ENCODE measurements at places on chromosomes 7 and 10.

GRCh38 chr10:29323367-29323766 lies 34.5 kb downstream of the LYZL1 start:
- no peak for DNase-seq

GRCh38 chr7:121410829-121411596 lies 14.9 kb upstream of the FAM3C start:
- DNase-seq = no peak

- no peak for DNase-seq
Measured at GRCh38 chr7:43764039-43764761, 5.7 kb downstream of the BLVRA start.

DNA sequence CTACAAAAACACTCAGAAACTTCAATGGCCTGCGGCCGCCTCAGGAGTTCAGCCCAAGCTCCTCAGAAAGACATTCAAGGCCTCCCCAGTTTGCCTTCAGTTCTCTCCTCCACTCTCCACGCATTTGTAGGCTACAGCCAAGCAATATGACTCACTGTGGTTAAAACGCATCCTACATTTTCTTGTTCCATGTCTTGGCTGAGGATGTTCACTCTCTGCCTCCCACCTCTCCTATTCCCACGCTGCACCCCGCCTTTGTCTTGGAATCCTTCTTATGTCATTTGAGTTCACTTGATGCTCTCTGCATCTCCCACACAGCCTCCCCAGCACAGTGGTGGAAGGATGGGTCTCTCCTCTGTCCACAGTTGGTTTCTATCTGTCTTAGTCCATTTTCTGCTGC lies 184.8 kb downstream of the NPSR1 start:
- DNase-seq = no peak

DNA sequence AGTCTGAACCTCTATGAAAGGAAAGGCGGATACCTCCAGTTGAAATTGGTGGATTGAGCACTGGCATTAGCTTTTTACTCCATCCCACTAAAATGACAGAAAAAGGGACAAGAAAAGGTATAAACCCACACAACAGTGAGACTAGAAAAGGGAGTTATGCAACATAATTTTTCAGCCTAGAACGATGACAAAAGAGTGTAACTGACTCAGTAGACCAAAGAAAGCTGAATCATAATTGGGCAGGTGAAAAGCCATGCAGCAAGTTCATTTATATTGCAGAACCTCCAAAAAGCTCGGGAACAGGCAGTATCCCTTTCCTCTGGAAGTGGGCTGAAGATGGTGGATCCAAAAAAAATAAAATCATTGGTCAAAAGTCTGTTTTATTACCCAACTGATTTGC lies 30.5 kb upstream of the ZCCHC24 start:
- no peak for DNase-seq

- DNase-seq = no peak
Measured at GRCh38 chr10:132702601-132703418, 83.1 kb downstream of the NKX6-2 start.

- DNase-seq = no peak
Measured at GRCh38 chr7:112105584-112106530, 100.3 kb downstream of the DOCK4 start.

- DNase-seq = peak; percentile 79
Measured at GRCh38 chr7:36303202-36304098, 86.2 kb upstream of the ANLN start.

DNA sequence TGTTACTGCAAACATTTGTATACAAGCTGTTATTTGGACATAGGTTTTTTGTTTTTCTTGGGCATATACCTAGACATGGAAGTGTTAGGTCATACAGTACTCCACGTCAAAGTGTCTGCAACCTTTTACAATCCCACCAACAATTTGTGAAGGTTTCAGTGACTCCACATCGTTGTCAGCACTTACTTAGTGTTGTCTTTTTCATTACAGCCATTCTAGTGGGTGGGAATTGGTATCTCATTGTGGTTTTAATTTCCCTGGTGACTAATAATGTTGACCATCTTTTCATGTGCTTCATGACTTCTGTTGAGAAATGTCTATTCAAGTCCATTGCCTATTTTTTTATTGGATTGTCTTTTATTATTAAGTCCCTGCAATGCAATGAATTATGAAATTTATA lies 95.0 kb downstream of the UBE3C start:
- DNase-seq = no peak

GRCh38 chr10:79159141-79159651 lies 90.4 kb downstream of the ZMIZ1 start:
- DNase-seq = no peak

GRCh38 chr7:30555525-30555924 lies 39.2 kb upstream of the GARS1 start:
- DNase-seq = no peak

GRCh38 chr7:13910805-13911551 lies 78.5 kb downstream of the ETV1 start:
- DNase-seq = no peak

DNA sequence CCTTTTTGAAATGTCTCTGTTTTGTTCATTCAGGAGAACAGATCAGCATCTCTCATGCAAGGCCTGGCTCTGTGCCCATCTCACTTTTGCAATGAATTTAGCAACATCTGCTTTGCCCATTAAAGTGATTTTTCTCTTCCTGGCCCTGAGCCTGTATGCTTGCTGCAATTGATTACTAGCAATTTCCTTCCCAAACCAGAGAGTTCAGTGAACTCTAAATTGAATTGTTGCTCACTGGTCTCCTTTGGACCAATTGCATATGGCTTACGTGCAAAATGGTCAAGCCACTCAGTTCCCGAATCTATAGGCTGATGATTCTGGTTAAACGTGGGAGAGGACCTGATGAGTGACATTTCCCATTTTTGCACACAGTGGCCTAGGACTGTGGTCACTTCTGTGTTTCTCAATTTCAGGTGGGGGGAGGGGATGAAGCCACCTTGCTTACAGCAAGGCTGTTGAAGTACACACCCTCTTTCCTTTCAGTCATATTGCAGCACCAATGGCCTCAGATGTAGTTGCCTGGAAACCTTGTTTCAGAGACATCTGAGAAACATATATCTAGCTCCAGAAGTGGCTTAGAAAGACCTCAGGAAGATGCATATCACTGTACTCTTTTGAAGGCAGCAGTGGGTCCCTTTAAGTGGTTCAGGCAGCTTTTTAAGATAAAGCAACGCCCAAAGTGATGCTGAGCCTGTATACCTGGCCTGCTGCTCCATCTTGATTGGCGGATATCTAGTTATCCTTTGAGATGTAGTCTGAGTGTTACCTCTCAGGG lies 201.4 kb downstream of the PTEN start:
- DNase-seq = no peak

- DNase-seq = no peak
Measured at GRCh38 chr10:61159253-61159652, 215.3 kb upstream of the RHOBTB1 start.

DNA sequence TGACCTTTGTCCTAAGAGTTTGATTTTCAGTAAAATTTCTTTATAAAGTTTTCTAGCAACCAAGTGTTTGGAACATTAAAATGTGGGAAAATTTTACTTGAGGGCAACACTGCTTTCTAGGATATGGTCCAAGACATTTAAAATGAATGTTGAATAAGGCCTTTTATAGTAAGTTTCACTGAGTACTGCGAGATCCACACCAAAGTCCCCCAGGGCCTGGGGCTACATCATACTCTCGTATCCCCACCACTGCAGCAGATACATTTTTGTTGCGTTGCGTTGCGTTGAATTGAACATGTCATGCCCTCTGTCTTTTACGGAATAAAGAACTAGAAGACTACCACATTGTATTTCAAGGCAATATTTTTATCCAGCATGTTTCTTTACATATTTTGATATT lies 44.5 kb downstream of the PRTFDC1 start:
- DNase-seq = no peak

- no peak for DNase-seq
Measured at GRCh38 chr10:78859769-78860168, 209.0 kb upstream of the ZMIZ1 start.

- DNase-seq = no peak
Measured at GRCh38 chr10:8586504-8586903, 532.0 kb downstream of the GATA3 start.

GRCh38 chr10:24988831-24989640 lies 26.9 kb downstream of the ENKUR start:
- DNase-seq = no peak

Data from LoVo (cell line).